ENCODE measurements at places on chromosomes 7 and 10. TPM values are rescaled to one million over a fixed set of nuclear protein-coding genes. Genes with fewer than 3 reads are reported as not detected.

The HOGA1 gene
- 28.8 TPM for total RNA-seq

DNA sequence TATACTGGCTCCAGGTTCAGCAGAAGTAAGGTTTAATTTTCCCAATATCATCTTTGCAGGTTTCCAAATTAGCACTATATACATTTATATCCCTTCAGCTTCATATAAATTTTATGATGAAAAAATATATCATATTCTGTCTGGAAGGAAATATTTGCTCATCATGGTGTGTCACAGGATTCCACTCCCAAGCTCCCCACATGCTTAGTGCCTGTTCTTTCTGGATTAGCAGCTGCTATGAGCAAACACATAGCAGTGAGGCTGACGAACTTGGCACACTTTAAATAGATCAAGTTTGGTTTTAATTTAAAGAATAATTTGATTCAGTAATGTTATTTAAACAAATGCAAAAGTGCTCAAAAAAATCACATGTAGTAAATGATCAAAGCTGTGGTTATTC, 251.9 kb downstream of the AGMO start:
- no peak overlapping the region for H3K4me3 ChIP-seq
- no peak overlapping the region for H3K27ac ChIP-seq
- H3K4me1 ChIP-seq = no peaks in the 10 kb centered on the region
- H3K27me3 ChIP-seq = no peaks in the 10 kb centered on the region

DNA sequence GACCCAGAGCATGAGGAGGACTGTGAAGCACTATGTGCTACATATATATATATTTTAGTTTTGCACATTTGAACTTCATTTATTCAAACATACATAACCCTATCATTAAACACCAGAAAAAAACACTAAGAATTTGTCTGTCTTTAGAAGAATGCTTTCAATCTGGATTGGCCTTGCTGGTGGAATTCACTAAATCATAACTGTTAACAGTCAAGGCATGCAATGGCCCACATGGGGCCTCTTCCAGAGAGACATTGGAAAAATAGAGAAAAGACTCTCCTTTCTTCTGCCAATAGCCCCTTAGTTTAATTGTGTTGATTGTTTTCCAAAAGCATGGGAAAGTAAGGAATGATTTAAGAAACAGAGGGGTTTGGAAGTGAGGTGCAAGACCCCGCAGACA, 77.9 kb downstream of the MRPL32 start:
- H3K27ac ChIP-seq = no peak overlapping the region
- no peak for DNase-seq
- no peak overlapping the region for H3K4me3 ChIP-seq
- no peaks in the 10 kb centered on the region for H3K27me3 ChIP-seq

DNA sequence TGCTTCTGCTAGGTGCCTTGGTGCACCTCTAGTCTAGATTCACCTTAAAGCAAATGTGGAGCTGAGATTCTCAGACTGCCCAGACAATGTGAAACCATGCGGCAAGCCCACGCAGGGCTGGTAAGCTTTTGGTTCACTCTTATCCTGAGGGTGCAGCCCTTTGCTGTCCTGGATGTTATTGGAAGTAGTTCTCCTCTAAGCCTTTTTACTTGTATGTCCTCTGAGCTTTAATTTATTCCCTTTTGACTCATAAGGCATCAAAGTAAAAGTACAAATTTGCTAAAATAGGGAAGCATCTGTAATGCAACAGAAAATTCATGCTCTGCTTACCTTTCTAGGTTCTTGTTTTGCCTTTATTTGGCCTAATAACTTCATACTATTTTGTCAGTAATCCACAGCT, 186.8 kb downstream of the MACC1 start:
- no peaks in the 10 kb centered on the region for H3K4me1 ChIP-seq
- DNase-seq = no peak
- H3K27ac ChIP-seq = no peak overlapping the region
- no peak overlapping the region for H3K4me3 ChIP-seq

DNA sequence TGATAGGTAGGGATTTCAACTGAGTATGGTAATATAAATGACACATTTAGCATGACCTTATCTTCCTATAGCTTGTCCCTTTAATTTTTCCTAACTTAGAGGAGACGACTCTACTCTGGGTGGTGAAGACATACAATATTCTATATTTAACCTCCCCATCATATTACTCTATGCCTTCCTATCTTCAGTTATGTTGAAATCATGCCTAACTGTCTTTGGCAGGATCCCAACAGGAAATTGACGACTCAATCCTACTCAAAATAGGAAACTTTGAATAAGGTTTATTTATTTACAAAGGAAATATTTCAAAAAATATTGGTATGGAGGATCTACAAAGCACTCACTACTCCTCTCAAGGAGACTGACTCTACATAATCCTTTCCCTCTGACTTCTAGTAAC, 24.1 kb upstream of the SEMA3A start:
- DNase-seq = no peak
- H3K36me3 ChIP-seq = no peaks in the 10 kb centered on the region
- H3K27ac ChIP-seq = no peak overlapping the region
- no peaks in the 10 kb centered on the region for H3K4me1 ChIP-seq
- no peak overlapping the region for H3K4me3 ChIP-seq
- no peaks in the 10 kb centered on the region for H3K27me3 ChIP-seq

DNA sequence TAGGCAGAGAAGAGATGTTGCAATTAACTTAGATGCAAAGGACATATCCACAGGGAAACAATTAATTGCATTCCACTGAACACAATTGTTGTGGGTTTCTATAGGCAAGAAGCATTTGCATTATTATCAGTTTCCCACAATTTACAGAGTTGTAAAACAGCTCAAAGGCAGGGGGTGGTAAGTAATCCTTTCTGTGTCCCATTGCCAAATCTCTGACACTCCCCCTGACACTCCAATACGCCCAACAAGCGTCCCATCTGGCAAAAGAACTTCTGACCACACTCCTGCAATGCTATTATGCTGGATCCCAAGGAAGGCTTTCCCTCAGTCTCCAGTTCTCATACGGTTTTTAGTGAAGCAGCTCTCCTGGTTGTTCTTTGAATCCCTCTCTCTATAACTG, 179.8 kb downstream of the CXCL12 start:
- H3K27me3 ChIP-seq = no peaks in the 10 kb centered on the region
- no peak for DNase-seq
- no peak overlapping the region for H3K27ac ChIP-seq

Data from kidney (tissue), 22 donors.